ENCODE measurements at places on chromosomes 12 and 14.

- no peak for DNase-seq
These were observed 4.4 kb upstream of the TDRD9 start for GRCh38 chr14:103923863-103924262.

DNA sequence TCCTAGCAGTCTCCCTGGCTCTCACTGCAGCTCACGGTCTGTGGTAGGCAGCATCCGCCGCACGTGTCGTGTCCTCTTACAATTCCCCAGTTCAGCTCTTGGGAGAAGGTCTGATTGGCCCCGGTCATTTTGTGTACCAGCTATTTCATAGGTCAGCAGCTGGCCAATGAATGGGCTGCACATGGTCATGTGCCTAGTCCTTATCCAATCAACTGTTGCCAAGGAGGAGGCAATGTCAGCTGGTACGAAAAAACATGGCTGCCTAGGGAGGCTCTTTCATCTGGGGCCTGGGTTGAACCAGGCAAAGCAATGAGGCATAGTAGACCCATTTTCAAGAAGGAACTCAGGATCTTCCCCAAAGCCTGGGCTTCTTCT is 46.1 kb downstream of the RNFT2 start:
- no peak for DNase-seq

DNA sequence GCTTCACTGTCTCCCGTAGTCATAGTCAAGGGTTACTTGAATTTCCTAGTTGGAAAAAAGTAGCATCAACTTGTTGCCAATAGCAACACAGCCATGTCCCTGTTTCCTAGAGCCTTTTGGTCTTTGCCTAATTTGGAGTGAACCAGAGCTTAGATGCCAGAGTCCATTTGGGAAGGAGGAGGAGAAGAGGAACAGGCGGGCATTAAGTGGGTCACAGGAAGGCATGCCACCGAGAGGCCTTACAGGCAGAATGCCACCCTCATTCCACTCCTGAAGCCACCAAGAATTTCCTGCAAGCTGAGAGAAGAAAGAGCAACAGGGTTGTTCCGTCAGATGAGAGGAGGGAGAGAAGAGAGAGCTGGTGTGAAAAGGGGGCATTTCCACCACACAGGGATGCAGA is 339.5 kb downstream of the DPF3 start:
- no peak for DNase-seq

DNA sequence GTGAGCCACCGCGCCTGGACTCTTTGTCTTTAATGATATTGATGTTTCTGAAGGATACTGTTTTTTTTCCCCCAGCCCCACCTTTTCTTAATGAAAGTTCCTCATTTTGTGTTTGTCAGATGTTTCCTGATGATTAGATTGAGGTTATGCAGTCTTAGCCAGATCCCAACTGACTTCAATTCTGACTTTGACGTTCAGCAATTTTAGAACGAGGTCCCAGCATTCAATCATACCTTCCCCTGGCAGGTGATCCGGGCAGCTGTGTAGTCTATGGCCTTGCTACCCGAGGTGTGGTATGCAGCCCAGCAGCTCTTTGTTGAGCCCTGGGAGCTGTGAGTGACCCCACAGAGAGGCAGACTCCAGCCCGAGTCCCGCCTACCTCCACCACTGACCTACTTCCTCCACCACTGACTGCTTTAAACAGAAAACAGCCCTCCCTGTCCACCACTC is 82.7 kb downstream of the LGMN start:
- no peak for DNase-seq

GRCh38 chr14:56322531-56322930 is 204.3 kb downstream of the PELI2 start:
- no peak for DNase-seq

- DNase-seq, result no peak
These were observed 1145.1 kb downstream of the FLRT2 start for GRCh38 chr14:86675059-86675458.

GRCh38 chr12:2384533-2385351 is 332.0 kb downstream of the CACNA1C start:
- DNase-seq, result no peak

- DNase-seq, result no peak
These were observed 44.6 kb upstream of the KRAS start for GRCh38 chr12:25295361-25295760.

GRCh38 chr12:91687052-91688017 is 458.3 kb downstream of the BTG1 start:
- DNase-seq, result no peak

- DNase-seq, result no peak
These were observed 12.9 kb upstream of the ORAI1 start for GRCh38 chr12:121613462-121613861.

DNA sequence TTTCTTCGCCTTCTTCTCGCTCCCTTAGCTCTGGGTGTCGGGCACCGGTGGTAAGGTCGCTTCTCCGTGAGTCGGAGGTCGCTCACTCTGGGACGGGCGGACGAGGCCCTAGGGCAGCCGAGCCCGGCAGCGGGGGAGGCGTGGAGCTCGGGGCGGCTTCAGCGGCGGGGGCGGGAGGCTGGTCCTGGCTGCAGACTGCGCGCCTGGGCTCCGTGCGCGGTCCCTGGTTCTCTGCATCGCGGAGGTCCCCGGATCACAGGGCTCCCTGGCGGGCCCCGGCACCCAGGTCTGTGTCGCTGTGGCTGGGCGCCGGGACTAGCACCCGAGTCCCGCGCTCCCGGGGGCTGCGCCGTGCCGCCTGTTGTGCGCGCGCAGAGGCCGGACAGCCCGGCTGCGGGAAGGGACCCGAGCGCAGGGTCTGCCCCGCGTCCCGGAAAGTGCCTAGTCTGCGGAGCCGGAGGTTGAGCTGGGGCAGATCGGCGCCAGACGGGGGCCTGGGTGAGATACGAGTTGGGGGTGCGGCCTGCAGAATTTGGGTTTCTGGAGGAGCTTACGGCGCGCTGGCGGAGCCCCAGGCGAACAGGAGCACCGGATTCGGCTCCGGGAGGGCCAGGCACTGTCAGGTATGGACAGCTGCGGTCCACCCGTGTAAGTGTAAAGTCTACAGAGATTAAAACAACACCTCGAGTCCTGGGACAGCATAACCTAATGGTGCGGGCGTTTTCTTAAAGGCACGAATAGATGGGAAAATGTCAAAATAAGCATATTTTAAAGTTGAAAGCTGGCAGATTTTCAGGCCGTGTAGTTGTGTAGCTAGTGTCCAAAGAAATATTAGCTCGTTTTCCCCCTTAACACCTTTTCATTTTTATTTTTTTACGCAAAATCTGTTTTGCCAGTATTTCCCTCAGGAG is 713 bp downstream of the FRMD6 start:
- DNase-seq, result peak; percentile 20

- DNase-seq, result no peak
These were observed 45.8 kb downstream of the CCER1 start for GRCh38 chr12:90909069-90909770.

DNA sequence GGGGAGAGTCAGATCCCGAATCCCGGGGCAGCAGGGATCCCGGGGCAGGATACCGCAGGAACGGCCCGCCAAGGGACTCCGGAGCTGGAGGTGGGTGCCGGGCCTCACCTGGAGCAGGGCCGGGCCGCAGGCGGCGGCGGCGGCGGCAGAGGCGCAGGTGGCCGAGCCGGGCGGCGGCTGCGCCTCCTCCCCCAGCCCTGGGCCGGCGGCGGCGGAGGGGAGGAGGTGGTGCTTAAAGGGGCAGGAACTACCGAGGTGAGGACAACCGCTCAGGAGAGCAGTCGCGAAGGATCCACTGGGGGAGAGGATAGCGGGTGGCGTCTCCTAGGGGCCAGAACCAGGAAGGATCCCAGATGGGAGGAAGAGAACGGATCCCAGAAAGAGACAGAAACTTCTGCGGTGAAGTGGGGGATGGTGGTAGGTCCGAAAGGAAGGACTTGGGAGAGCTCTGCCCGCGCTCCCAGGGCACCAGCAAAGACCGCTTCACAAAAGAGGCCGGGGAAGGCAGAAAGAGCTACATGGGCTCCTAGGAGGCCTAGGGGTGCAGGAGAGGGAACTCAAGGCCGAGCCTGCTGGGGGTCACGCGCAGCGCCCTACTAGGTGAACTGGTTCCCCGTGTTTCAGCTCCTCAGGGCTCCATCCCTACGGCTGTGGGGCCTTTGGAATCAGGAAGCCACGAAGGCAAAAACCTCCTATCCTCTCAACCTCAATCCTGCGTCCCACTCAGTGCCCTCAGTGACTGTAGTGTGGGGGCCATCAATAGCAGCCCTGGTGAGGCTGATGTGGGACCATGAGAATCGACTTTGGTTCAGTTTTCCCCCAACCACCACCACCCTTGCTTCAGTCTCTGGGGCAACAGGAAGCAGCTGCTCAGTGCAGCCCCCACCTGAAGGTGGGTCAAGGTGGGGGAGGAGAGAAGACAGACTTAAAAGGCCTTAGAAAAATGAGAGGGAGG is 5.0 kb upstream of the BAZ2A start:
- no peak for DNase-seq
